NB4 (cell line): ENCODE measurements at places on chromosomes 1 and 21.

GRCh38 chr1:2604844-2605508, 18.4 kb downstream of the PRXL2B start:
- no peak for DNase-seq

DNA sequence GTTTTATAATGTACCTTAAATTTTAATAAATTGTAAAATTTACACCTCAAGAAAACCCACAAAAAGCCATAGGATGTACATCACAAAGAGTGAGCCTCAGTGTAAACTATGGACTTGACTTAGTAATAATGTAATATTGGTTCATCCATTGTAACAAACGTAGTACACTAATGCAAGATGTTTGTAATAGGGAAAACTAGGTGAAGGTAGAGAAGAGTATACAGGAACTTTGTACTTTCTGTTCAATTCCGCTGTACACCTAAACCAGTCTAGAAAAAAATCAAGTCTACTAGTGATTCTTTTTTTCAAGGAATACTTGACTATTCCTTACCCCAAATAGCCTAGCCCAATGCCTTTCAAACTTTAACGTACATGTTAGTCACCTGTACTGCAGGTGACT, 222.3 kb upstream of the FGGY start:
- no peak for DNase-seq

DNA sequence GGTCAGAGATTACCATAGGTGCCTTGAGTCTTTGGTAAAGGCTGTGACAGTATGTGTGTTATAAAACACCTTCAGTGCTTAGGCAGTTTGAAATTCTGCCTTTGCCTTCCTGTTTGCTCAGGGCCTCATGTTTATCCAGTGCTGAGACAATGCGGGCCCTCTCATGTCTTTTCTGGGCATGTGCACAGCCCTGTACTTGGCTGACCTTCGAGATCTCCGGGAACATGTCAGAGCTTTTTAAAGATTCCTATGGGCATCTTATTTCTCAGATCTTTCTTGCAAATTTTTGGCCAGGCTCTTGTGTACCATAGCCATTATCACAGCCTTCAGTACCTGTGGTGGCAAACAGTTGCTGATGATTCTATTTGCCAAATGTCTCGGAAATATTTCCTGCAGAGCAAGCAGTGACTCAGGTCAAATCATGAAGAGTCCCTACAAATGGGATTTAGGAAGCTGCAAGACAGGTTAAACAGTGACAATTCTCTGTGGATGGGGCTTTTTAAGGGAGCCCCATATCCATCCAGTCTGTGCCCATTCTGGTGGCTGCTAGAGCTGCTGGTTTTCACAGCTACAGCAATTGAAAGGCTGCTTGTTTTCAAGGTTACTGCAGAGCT, 42.1 kb downstream of the HOOK1 start:
- no peak for DNase-seq

GRCh38 chr1:218366322-218367052, 21.4 kb downstream of the TGFB2 start:
- no peak for DNase-seq

DNA sequence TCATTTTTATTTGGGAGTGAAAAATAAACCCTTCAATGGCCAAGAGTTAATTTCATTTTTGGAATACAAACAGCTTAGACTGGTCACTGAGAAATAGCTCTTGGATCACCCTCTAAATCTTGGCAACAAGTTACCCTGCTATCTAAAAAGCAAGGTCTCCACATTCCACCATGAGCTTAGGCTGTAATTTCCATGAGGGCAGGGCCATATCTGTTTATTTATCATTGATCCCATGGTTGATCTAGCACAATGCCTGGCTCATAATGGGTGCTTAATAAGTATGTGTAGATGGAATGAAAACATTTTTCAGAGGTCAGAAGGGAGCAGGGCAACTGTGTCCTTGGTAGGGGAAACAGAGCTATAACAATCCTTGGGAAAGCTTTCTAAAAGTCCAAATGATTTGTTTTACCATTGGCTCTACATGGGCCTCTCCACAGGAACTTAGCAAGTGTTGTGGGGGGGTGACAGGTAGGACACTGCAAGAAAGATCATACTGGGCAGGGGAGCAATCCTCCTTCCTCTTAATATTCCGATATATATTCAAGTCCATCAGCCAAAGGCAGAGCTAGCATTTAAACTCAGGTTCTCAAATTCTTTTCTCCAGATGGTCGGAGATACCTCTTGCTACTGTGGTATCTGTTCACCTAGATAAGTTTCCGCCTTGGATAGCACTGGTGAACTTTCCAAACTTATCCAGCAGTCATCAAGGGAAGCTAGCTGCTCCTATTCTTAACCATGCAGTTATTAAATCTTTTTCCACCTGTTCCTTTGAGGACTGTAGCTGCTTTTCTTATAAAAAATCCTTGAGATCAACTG, 53.1 kb upstream of the PTCH2 start:
- no peak for DNase-seq

DNA sequence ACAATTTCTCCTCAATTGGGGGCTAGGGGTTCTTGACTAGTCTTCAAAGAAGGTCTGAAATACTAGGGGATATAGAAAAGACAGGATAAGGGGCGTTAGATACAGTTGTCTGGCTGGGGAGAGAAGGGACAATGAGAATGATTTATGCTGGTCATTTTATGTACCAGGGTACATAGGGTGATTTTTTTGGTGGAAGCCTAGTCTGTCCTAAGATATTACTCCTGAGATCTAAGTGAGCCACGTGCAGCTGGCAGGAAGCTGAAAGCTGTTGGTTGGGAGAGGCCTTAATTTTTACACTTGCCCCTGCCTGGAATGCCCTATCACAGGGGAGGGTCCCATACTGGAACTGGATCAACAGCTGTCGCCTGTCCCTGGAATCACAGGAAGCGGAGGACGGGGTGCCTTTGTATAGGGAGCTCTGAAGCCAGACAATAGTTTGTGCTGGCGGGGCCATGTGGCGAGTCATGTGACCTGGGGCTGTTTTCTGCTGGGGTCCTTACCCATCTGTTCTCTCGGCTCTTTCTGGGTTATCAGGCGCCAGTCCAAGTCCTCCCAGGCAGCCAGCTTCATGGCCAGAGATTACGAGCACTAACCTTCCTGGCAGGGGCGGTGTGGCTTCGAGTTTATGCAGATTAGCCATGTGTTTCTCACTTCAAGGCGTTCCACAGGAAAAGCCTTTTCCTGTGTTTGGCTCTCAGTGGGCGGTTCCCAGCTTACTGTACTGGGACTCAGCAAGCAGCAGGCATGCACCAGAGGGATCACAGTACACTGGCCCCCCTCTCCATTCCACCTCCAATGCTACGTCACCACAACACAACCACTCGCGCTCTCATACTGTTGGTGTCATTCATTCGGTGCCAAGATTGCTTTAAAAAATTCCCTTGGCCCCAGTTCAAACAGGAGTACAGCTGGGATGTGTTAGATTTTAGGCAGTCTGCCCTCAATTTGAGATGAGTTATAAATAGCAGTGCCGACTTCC, 27.5 kb downstream of the ARID1A start:
- DNase-seq: peak; percentile 45

DNA sequence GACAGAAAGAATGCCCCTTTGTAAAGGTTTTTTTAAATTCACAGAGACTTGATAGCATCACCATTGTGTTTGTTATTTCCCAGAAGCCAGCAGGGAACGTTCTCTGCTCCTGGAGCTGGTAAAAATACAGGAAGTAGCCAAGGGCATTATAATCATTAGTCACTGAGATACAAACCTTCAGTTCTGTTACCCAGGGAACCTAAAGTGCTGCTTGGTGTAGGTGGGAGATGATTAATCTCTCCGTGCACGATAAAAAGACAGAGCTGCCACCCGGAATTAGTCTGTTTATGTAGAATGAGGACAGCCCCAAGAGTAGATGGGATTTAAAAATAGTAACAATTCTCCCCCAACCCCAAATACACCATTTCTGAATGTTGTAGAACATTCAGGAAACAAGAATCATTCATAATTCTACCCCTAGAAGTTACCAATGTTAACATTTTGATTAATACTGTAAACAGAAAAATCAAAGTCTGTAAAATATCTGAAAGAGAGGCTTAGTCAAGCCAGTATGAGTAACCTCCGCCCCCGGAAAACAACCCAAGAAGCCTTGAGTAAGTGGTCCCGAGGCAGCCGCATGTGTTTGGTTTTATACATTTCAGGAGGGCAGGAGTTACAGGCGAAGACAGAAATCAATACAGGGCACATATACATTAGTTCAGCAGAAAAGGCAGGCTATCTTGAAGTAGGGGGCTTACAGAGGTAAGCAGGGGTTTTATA, 45.3 kb upstream of the CTBS start:
- DNase-seq: peak; percentile 60

DNA sequence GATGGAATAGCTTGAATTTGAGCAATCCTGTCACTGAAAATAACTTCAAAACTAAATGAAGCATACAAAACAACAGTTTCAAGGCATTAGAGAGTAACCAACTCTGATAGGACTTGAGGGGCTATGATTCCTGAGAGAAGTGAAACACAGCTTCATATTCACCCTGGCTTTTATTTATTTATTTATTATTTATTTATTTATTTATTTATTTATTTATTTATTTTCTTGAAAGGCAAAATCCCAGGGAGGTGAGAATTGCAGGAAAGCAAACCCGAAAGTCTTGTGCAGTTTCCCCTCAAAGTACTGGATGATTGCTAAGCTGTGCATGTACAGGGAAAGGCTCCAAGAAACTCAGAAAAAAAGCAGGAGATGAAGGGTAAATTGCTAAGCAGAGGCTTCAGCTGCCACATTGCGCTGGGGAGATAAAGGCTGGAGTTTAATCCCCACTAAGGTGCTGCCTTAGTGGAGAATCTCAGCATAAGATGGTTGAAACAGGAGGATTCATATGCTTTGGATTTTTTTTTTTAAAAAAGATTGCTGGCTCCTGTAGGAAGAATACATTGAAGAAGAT, 72.9 kb upstream of the COL24A1 start:
- DNase-seq: no peak

DNA sequence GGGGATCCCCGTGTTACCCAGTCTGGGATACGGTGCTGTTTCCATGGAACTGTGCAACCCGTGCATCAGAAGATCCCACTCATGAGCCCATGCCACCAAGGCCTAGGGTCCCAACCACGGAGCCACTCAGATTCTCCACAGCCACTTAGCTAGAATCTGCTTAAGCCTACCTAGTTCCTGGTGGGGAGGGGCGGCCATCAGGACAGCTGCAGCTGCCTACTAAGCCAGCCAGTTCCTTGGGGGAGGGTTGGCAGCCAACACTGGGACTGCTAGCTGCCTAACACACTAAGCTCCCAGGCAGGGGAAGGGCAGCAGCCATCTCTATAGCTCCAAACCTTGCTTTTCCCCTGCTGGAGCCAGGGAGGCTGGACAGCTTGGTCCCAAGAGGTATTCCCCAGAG, 549.2 kb upstream of the BRINP3 start:
- DNase-seq: no peak

GRCh38 chr1:94258873-94259331, 21.5 kb upstream of the ARHGAP29 start:
- no peak for DNase-seq

- no peak for DNase-seq
These were observed 498 bp downstream of the KRTAP10-2 start for GRCh38 chr21:44550807-44551206.

- no peak for DNase-seq
These were observed 2.4 kb upstream of the ARHGAP29 start for GRCh38 chr1:94239796-94240195.

GRCh38 chr1:205506409-205507200, 2.1 kb downstream of the CDK18 start:
- DNase-seq: no peak

- DNase-seq: no peak
These were observed 47.8 kb downstream of the UCK2 start for GRCh38 chr1:165875171-165875570.

DNA sequence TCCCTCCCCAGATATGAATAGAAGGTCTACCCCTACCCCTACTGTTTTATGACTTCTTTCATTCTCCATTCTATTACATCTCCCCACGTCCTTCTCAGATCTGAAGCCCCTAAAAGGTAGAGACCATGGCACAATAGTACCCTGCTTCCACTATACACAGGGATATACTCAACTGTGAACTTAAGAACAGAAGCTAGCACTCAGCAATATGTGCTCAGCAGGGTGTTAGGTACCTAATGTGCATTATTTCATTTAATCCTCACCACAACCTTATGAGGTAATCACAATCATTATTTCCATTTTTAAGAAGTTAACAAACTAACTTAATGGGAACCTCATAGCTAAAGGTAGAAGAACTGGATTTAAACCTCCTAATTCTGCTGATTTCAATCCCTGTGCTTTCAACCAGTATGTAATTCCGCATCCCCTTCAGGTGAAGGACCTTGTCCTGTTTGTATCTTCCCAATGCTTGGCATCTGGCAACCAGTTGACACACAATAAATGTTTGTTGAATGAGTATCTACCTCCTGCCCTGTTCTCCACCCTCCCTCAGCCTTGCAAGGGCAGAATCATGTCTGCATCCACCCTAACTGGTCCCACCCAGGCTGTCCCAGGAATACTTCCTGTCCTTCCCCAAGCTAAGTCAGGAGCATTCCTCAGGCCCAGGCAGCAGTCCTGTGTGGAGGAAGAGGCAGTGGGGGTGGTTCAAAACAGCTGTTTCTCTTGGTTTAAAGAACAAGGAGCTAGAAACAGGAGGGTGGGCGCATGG, 6.5 kb downstream of the DENND2D start:
- DNase-seq: no peak

DNA sequence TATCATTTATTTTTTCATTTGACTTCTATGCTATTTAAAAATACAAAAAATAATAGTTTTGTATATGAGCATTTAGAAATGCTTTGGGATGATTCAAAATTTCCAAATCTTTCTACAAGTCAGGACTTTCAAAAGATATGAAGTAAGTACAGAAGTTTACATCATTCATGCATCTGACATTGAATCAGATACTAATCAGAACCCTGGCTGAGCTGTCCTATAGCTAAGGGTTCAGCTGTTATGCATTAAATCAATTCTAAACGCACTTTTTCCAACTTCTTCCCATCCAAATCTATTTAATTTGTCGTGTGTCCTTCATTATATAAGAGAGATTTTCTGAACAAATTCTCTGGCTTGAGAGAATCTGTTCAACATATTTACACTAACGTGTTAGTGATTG, 779.4 kb downstream of the LTN1 start:
- DNase-seq: no peak

- DNase-seq: no peak
These were observed 27.7 kb upstream of the VPS13D start for GRCh38 chr1:12202190-12202497.

DNA sequence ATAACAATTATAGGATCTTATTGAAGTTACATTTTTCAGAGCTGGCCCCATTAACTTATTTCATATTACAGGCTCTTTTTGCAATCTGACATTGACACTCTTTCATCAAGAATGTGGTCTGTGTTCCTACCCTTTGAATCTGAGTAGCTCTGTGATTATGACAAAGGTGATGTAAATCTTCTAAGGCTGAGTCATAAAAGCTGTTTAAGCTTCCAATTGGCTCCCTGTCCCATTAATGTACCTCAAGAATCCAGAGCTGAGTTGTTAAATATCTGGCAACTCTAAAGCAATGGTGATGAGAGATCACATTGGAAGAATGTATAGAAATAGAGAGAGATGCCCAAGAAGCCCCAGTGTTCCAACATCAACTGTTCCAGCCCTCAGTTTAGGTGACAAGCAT, 178.5 kb upstream of the DEPDC1 start:
- no peak for DNase-seq
